ENCODE measurements at places on chromosomes 11 and 22.

DNA sequence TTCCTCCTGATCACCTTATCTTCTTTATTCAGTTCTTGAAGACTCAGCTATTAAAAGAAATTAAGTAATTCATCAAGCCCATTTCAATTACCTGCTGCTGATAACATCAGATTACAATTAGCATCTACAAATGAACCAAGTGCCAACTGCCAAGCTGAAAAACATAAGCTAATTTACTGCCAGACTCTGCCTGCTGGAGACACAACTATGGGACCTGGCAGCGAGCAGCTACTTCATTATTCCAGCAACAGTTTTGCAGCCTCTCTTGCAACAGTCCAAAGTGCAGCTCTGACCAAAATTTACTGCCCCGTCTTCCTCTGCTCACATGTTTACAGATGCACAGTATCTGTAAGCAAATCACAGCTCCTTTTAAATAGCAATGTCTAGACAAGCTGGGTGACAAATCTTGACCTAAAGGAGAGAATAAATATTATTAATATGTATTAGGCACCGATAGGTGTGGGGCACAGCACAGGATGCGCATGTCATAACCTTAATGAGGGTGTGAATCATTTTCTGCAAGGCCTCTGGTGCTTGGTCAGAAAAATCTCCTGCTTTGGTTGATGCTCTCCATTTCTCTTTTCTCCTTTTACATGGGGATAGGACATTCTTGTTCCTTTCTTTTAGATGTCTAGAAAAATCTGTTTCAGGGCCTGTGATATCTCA lies 232.2 kb upstream of the PITPNB start:
- no peak for DNase-seq

DNA sequence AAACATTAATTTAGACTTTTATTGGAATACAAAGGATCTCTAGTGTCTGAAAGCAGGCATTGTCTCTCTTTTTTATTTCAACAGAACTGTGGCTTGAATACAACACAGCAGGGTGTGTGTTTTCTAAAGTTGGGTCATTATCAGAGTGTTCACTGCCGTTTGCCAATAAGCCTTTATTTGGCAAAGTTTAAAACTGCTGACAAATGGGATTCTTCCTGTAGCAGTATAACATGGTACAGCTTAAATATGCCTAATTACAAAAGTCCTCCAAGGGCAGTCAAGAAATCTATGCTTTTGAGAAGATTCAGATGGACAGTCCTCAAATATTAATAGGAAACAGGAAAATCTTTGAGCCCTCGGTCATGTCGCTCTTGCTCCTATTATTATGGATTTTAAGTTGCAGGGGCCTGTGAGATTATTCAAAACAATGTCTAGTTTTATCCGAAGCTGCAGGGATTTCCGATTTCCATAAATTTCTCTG lies 199.9 kb downstream of the MAML2 start:
- DNase-seq, result no peak

DNA sequence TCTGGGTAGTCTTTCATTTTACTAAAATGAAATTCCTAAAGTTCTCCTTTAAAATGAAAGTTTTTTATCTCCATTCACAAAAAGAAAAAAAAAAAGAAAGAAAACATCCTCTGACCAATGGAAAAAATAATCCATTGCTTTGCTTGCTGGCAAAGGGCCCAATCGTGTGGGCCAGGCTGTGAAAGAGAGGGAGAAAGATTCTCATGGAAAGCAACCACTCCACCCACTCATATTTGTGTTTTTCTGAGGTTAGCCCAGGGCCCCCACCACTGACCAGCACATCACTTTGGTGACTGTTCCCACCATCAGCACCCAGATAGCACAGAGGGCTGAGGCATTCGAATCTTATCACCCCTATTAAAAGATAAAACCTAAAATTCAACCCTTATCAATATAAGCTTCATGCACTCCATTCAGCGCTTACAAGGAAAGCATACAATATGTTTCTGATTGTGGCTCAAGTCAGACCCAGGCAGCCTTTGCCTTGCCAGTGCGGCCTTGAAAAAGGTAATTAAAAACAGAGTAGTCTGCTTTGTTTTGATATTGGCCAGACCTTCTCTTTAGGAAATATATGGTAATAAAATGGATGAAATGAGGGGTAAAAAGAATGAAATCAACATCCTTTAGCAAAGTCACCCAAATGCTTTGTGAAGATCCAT lies 192.8 kb downstream of the ETS1 start:
- no peak for DNase-seq

- DNase-seq, result no peak
Measured at GRCh38 chr22:46113110-46113909, 37.0 kb upstream of the PPARA start.

- DNase-seq, result no peak
Measured at GRCh38 chr22:23675502-23676415, 15.1 kb upstream of the RGL4 start.

DNA sequence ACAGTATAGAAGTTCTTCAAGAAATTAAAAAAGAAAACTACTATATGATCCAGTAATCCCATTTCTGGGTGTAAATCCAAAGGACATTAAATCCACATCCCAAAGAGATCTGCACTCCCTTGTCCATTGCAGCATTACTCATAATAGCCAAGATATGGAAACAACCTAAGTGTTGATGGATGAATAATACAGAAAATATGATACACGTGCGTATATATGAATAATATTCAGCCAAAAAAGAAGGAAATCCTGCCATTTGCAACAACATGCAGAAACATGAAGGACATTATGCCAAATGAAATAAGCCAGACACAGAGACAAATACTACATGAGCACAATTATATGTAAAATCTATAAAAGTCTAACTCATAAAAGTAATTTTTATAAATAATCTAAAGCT lies 306.3 kb upstream of the ANO3 start:
- no peak for DNase-seq
